Fibroblast of lung (primary cell): ENCODE measurements at places on chromosomes 7 and 10. TPM values are rescaled to one million over a fixed set of nuclear protein-coding genes. Genes with fewer than 3 reads are reported as not detected.

Gene CAMK2B
- total RNA-seq = 0.17 and 0.26 TPM in 2 replicates

Gene SPDYE8
- total RNA-seq = not detected in 2 replicates

Gene OR6B1
- not detected in 2 replicates for total RNA-seq

DNA sequence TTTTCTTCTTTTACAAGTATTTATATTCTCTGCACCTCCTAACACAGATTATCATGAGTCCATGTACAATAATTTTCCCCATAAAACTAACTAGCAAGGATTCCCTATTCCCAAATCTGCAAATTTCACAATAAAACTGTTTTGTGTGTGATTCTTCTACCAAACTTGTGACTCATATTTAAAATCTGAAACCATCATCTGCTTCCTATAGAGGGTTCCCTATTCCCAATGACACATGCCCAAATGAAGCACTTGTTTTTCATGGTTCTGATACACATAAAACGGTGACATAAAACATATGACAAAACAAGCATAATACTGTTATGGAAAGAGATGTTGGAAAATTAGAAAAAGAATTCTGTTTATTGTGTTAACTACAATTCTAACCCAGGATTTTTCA is 657.6 kb downstream of the PARD3 start:
- no peak for DNase-seq

DNA sequence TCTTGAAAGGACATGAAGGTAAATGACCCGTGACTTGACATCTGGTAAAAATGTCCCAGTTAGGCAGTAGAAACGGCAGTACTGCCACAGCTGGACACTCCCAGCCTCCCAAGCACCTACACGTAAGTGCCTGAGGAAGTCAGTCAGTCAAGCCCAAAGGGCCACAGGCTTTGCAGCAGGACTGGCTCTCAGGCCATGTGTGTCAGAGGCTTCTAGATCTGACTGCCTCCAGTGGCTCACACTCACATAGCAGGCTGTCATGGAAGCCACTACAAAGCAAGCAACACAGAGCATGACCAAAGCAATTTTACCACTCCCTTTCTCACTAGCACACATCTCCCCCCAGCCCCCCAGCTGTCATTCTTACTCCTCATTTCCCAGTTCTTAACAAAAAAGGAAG is 17.8 kb upstream of the CCNJ start:
- no peak for DNase-seq

Gene TAS2R60
- not detected in 2 replicates for total RNA-seq

DNA sequence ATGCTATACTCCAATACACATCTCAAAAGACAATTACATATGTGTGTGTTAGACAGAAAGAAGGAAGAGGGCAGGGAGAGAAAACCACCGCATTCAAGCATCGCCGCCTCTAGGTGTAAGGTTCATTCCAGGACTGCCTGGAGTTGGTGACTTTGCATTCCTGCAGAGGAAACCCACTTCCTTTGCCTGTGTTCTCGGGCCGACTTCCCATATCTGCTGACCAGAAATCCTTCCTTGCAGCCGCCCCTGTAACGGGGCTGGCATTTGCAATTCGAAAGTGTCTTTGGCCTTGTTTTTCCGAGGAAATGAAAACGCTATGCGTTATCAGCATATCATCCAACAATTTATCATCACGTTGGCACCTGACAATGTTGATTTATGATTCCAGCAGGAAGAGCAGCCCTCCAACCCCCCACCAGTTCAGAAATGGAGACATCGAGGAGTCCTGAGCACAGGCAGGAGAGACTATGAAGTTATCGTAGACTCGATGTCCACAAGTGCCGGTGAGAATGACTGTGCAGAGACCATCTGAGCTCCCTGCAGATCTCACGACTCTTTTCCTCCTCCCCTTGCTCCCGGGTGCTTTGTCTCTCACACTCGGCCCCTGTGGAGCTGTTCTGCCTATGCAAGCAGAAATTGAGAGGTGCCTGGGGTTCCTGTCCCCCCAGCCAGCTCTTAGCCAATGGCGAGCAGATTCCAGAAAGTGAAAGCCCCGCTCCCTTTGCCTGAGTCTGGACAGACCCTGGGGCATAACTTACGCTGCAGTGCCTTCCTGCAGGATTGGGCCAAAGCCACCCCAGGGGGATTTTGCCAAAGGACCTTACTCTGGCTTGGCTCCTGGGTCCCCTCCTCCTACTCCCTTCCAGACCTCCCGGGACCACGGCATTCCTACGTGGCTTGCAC is 68.9 kb upstream of the FOXK1 start:
- peak; percentile 39 for DNase-seq

Gene ADRA2A
- total RNA-seq = under 0.01 TPM in 2 replicates
